Psoas muscle (tissue), 8 donors: ENCODE measurements at places on chromosomes 4 and X. TPM values are rescaled to one million over a fixed set of nuclear protein-coding genes. Genes with fewer than 3 reads are reported as not detected.

TXK gene
- 0.07 TPM for polyA plus RNA-seq

DGAT2L6 gene
- not detected for polyA plus RNA-seq

- DNase-seq, result peak; percentile 55
Measured at GRCh38 chr4:151409470-151410313, 716 bp downstream of the FHIP1A start.

- DNase-seq, result no peak
Measured at GRCh38 chr4:181213551-181213950, 1029.7 kb upstream of the TENM3 start.

- DNase-seq, result no peak
Measured at GRCh38 chr4:66604192-66604591, 933.9 kb upstream of the EPHA5 start.

DNA sequence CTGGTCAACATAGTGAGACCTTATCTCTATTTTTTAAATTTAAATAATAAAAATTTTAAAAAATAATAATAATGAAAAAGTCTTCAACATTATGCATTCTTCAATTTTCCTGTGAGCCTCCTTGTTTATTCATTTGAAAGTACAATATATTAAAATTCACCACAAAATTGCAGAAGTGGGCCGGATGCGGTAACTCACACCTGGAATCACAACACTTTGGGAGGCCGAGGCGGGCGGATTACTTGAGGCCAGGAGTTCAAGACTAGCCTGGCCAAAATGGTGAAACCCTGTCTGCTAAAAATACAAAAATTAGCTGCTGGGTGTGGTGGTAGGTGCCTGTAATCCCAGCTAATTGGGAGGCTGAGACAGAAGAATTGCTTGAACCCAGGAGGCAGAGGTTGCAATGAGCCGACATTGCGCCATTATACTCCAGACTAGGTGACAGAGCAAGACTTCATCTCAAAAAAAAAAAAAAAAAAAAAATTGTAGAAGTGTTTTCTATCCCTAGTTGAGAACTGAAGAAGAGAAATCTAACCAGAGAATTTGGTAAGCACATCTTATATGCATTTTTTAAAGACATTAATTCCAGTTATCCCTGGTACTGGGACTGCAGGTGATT lies 56.9 kb downstream of the RBM47 start:
- DNase-seq, result no peak

GRCh38 chr4:54400802-54401201 lies 171.7 kb downstream of the PDGFRA start:
- DNase-seq, result no peak
